ENCODE measurements at places on chromosomes 16 and 17. TPM values are rescaled to one million over a fixed set of nuclear protein-coding genes. Genes with fewer than 3 reads are reported as not detected.

Gene IKZF3
- total RNA-seq, result 1.9 TPM

Gene KRT28
- not detected for total RNA-seq

Gene DPEP3
- not detected for total RNA-seq

Gene MPP2
- total RNA-seq, result 0.65 TPM

Gene KIF18B
- 0.66 TPM for total RNA-seq

Gene SNAI3
- 0.94 TPM for total RNA-seq

Gene TP53TG3B
- total RNA-seq, result not detected

Gene CORO1A
- 35.9 TPM for total RNA-seq

Gene TMEM114
- total RNA-seq, result not detected

Gene ALDH3A1
- not detected for total RNA-seq

Gene CRISPLD2
- 66.0 TPM for total RNA-seq

Gene OR2C1
- total RNA-seq, result not detected

Gene CARD14
- total RNA-seq, result 0.34 TPM

Gene MSLN
- total RNA-seq, result not detected

Gene TP53TG3D
- not detected for total RNA-seq

Gene CCL13
- total RNA-seq, result 2.3 TPM

Gene SMIM36
- not detected for total RNA-seq

Gene GRAPL
- 7.2 TPM for total RNA-seq

Gene P2RX5
- total RNA-seq, result not detected

Gene CCL22
- 0.33 TPM for total RNA-seq

Gene CD300LG
- 29.5 TPM for total RNA-seq

Gene PITPNM3
- 0.34 TPM for total RNA-seq

Gene CD300C
- total RNA-seq, result 4.0 TPM

Gene ZNF785
- total RNA-seq, result 2.9 TPM

Gene OTOA
- total RNA-seq, result 0.44 TPM

Gene KRT33B
- not detected for total RNA-seq

Gene CA10
- total RNA-seq, result not detected

Gene SLC6A2
- total RNA-seq, result 1.7 TPM

Gene DOC2B
- 5.3 TPM for total RNA-seq

Gene CDH8
- total RNA-seq, result not detected

Gene SLFN12L
- total RNA-seq, result 3.4 TPM

Gene FTSJ3
- total RNA-seq, result 33.1 TPM

Gene CNTNAP4
- total RNA-seq, result not detected

Gene NIP7
- total RNA-seq, result 11.5 TPM

Gene RMI2
- total RNA-seq, result 0.66 TPM

Gene PRKCB
- 16.5 TPM for total RNA-seq

Gene IL21R
- total RNA-seq, result not detected

Gene WNT9B
- not detected for total RNA-seq

Gene C17orf67
- 1.2 TPM for total RNA-seq

Gene CX3CL1
- total RNA-seq, result 7.0 TPM

Gene HSPB9
- total RNA-seq, result not detected

Gene VWA3A
- not detected for total RNA-seq

Gene CCL17
- not detected for total RNA-seq

Gene ASGR1
- total RNA-seq, result 2.4 TPM

Gene IGF2BP1
- 4.4 TPM for total RNA-seq

Gene PRDM7
- total RNA-seq, result not detected

Gene PHF23
- 27.6 TPM for total RNA-seq

Gene PDE6G
- not detected for total RNA-seq

Gene TEDC2
- total RNA-seq, result 0.51 TPM

Gene NRN1L
- 2.5 TPM for total RNA-seq

Gene RABEP2
- total RNA-seq, result 19.6 TPM

Gene CPHXL
- total RNA-seq, result not detected

Gene VMO1
- total RNA-seq, result not detected

Gene MIF4GD
- total RNA-seq, result 44.2 TPM

Data from subcutaneous adipose tissue (tissue), 4 donors.